ENCODE measurements at places on chromosomes 13 and 19. TPM values are rescaled to one million over a fixed set of nuclear protein-coding genes. Genes with fewer than 3 reads are reported as not detected.

The ACTMAP gene
- 19.7 TPM for total RNA-seq

The CD177 gene
- 0.07 TPM for total RNA-seq

The ADGRE2 gene
- total RNA-seq = 0.55 TPM

The RFPL4A gene
- total RNA-seq = 0.35 TPM

The CHST8 gene
- total RNA-seq = not detected

The KLK12 gene
- not detected for total RNA-seq

The FPR3 gene
- total RNA-seq = not detected

The ZNF541 gene
- total RNA-seq = not detected

The LRRC4B gene
- 0.40 TPM for total RNA-seq

The ZNF559 gene
- 4.7 TPM for total RNA-seq

The CLPTM1 gene
- total RNA-seq = 136 TPM

The FUT1 gene
- total RNA-seq = 0.05 TPM

The SWSAP1 gene
- total RNA-seq = 1.9 TPM

The GPR12 gene
- not detected for total RNA-seq

The TMEM86B gene
- 3.1 TPM for total RNA-seq

The ZNF579 gene
- 19.1 TPM for total RNA-seq

The ZNF69 gene
- not detected for total RNA-seq

The REX1BD gene
- 59.7 TPM for total RNA-seq

The NRTN gene
- total RNA-seq = 1.2 TPM

The CDX2 gene
- total RNA-seq = 0.60 TPM

The LGALS4 gene
- total RNA-seq = 0.74 TPM

The HSPH1 gene
- total RNA-seq = 107 TPM

The RDH8 gene
- 0.24 TPM for total RNA-seq

The TMEM238 gene
- total RNA-seq = 10.0 TPM

The SLITRK6 gene
- total RNA-seq = 0.10 TPM

The UBL5 gene
- total RNA-seq = 422 TPM

The CEACAM6 gene
- total RNA-seq = 17.3 TPM

The TPTE2 gene
- not detected for total RNA-seq

The ZNF534 gene
- not detected for total RNA-seq

The FXYD1 gene
- 0.65 TPM for total RNA-seq

The AMER2 gene
- total RNA-seq = not detected

The NPAS1 gene
- total RNA-seq = 6.7 TPM

The TCF3 gene
- total RNA-seq = 65.1 TPM

The SIGLEC8 gene
- total RNA-seq = not detected

The IGFL1 gene
- total RNA-seq = 1.7 TPM
